ENCODE measurements at places on chromosomes 13 and 19.

- ATAC-seq, result no peak
- peak within 1 kb of the TSS; percentile 26 for H3K4me3 ChIP-seq
- H3K4me1 ChIP-seq, result peaks cover 19% of the 10 kb centered on the region
- H3K36me3 ChIP-seq, result no peaks in the 10 kb centered on the region
These were observed at the start of gene KLC3 for GRCh38 chr19:45340232-45340898. Gene KLC3 (plus strand): TSS chr19:45340750. CDS start chr19:45345542, 4,792 bp downstream.

- H3K36me3 ChIP-seq, result no peaks in the 10 kb centered on the region
- H3K4me1 ChIP-seq, result peaks cover 7% of the 10 kb centered on the region
- no peak overlapping the region for H3K4me3 ChIP-seq
These were observed 563.0 kb upstream of the SPRY2 start for GRCh38 chr13:80903911-80904310.

GRCh38 chr13:19622193-19622592 lies 11.3 kb upstream of the MPHOSPH8 start:
- no peak overlapping the region for H3K4me3 ChIP-seq
- no peaks in the 10 kb centered on the region for H3K4me1 ChIP-seq
- no peaks in the 10 kb centered on the region for H3K27me3 ChIP-seq
- no peak for ATAC-seq

- H3K36me3 ChIP-seq, result no peaks in the 10 kb centered on the region
- no peaks in the 10 kb centered on the region for H3K4me1 ChIP-seq
- no peak overlapping the region for H3K4me3 ChIP-seq
- no peak overlapping the region for H3K27ac ChIP-seq
- H3K27me3 ChIP-seq, result no peaks in the 10 kb centered on the region
These were observed 531.3 kb downstream of the RFC3 start for GRCh38 chr13:34349091-34349722.

DNA sequence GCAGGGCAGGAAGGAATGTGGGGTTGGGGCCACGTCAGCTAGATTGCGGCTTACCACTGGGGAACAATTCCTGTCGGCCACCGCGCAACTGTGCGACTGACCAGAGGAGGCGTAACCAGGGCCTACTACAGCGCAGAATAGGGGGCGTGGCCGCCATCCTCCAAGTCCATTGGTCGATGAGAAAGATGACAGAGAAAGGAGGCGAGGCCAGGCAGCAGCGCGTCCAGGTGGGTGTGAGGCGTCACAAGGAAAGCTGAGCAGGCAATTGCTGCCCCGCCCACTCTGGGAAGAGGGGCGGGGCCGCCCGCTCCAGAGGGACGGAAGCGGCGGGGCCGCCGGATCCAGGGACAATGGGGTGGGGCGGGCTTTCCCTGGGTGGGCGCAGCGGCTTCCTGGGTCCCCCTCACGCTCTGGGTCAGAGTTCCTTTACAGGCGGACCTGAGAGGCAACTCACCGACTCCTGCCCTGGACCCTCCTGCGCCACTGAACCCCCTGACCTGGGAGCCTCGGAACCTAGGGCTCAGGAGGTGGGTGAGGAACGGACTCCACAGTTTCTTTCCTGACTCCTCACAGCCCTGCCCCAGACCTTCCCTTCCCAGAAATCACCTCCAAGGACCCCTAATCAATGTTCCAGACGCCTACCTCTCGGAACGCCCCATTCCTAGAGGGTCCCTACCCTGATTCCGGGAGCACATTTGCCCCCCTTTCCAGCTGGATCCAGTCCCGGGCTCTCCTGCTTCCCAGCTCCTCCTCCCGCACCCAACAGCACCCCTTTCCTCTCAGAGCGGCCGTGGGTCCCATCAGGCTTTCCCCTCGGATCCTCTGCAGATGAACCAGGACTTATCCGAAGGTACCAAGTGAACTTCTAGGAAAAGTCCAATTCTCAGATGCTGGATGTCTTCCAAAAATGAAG lies 101.5 kb upstream of the ZNF492 start:
- H3K27ac ChIP-seq, result peak overlapping the region; percentile 79
- H3K27me3 ChIP-seq, result peaks cover 38% of the 10 kb centered on the region
- peak; percentile 95 for ATAC-seq
- peaks cover 9% of the 10 kb centered on the region for H3K4me1 ChIP-seq

GRCh38 chr19:38144667-38145066 lies 79.4 kb downstream of the DPF1 start:
- H3K4me3 ChIP-seq, result no peak overlapping the region
- H3K27ac ChIP-seq, result no peak overlapping the region
- H3K36me3 ChIP-seq, result no peaks in the 10 kb centered on the region
- no peak for ATAC-seq

- H3K36me3 ChIP-seq, result no peaks in the 10 kb centered on the region
- ATAC-seq, result no peak
- H3K27me3 ChIP-seq, result peaks cover 97% of the 10 kb centered on the region
- no peak within 1 kb of the TSS for H3K27ac ChIP-seq
- peaks cover 33% of the 10 kb centered on the region for H3K4me1 ChIP-seq
- H3K4me3 ChIP-seq, result peak within 1 kb of the TSS; percentile 25
These were observed at the start of gene TMEM59L for GRCh38 chr19:18612772-18613588. Gene TMEM59L (plus strand): TSS chr19:18612870. CDS start chr19:18612959, 89 bp downstream.

GRCh38 chr13:50376895-50377575 lies 361.8 kb downstream of the KCNRG start:
- H3K27ac ChIP-seq, result no peak overlapping the region
- no peaks in the 10 kb centered on the region for H3K36me3 ChIP-seq
- H3K4me1 ChIP-seq, result no peaks in the 10 kb centered on the region

DNA sequence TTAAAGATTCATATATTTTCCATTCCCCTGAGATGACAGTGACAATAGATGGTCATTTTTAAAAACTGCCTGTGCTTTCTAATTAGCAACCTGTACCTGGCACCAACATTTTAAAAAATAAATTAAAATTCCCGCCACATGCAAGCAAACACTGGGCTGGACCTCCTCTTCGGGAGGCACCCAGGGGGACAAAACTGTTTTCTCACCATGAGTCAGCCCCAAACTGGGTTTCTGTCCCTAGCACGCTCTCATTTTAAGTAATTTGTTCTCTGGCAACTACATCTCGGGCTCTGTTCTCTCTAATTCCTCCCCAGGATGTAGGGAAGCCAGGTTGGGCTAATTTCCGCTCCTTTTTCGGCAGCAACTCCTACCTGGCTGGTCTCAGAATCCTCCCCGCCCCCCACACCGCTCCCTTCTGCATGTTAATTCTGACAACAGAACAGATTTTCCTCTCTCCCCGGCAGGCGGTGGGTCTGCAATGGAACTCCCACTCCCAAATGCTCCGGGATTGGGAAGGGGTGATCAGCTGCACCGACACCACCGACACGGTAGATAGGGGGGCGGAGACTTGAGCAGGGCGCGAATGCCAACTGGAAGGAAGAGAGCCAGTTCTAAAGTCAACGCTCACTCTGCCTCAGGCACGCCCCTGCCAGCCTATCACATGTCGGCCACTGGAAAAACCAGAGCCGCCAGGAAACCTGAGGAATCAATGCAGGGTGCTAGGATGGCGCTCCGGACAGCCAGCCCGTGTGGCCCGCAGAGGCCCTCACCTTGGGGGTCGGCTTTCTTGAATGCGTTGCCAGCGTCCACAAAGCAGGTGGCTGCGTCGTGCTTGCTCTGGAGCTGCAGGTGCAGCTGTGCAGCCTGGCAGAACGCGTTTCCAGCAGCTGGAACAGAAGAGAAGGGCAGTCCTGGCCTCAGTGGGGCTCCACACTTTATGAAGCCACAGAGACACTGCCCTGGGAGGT lies 14.7 kb downstream of the NAPA start:
- peaks cover 90% of the 10 kb centered on the region for H3K36me3 ChIP-seq
- no peaks in the 10 kb centered on the region for H3K4me1 ChIP-seq
- no peaks in the 10 kb centered on the region for H3K27me3 ChIP-seq
- H3K4me3 ChIP-seq, result no peak overlapping the region
- H3K27ac ChIP-seq, result no peak overlapping the region
- no peak for ATAC-seq

- H3K4me1 ChIP-seq, result peaks cover 12% of the 10 kb centered on the region
- no peaks in the 10 kb centered on the region for H3K27me3 ChIP-seq
- no peaks in the 10 kb centered on the region for H3K36me3 ChIP-seq
These were observed 85.2 kb downstream of the EDNRB start for GRCh38 chr13:77833331-77833863.

DNA sequence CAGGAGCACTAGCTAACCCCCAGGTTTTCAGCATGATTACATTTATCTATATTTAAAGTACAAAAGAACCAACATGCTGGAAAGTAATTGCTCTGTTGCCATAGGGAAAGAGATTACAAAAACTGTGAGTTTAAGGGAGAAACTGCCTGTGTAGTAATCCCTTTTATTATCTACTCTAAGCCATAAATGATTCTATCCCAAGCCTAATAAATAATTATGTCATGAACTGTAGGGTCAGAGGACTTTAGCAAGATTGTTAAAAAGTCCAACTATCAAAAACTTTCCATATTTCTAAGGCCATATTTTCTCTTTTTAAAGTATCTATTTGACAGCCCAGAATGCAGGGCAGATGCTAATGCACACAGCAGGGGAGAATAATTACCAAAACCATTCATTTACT lies 573.8 kb upstream of the MIR17HG start:
- no peak overlapping the region for H3K27ac ChIP-seq
- ATAC-seq, result no peak
- H3K36me3 ChIP-seq, result no peaks in the 10 kb centered on the region
- no peaks in the 10 kb centered on the region for H3K27me3 ChIP-seq
- H3K4me3 ChIP-seq, result no peak overlapping the region
- no peaks in the 10 kb centered on the region for H3K4me1 ChIP-seq

DNA sequence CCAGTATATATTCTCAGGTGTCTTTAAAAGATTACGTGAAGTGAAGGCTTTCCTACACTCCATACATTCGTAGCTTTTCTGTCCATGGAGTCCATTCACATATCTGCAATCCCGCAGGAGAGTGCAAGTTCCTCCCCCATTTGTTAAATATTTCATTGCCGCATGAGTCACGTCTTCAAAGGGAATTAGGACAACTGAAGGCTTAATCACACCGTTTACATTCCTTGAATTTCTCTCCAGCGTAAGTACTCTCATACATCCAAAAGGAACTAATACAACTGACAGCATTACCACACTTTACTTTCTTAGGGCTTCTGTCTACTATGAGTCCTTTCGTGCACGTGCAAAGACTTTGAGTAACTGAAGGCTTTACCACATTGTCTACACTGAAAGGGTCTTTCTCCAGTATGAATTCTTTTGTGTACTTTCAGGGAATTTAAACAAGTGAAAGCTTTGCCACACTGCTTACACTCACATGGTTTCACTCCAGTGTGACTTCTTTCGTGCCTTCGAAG lies 29.0 kb upstream of the ZNF564 start:
- peak overlapping the region; percentile 71 for H3K27ac ChIP-seq
- peak; percentile 82 for ATAC-seq
- no peaks in the 10 kb centered on the region for H3K4me1 ChIP-seq
- no peak overlapping the region for H3K4me3 ChIP-seq
- H3K36me3 ChIP-seq, result peaks cover 65% of the 10 kb centered on the region
- no peaks in the 10 kb centered on the region for H3K27me3 ChIP-seq

DNA sequence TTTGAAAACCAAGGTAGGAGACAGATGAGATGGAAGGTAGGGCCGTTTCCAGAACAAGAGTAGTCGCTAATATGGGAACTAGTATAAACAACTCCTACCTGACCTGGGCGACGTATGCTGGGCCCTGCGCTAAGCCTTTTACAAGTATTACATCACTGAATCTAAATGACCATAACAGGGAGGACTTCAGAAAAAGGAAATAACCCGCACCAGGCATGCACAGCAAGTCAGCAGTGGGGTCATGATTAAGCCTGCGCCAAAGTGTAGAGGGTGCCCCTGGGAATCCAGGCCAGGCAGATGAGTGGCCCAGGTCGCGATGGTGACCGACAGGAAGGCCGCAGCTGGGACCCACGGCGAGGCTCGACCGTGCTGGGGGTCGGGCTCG lies 613 bp downstream of the ATP13A1 start:
- ATAC-seq, result no peak
- peak overlapping the region; percentile 98 for H3K4me3 ChIP-seq
- H3K27ac ChIP-seq, result peak overlapping the region; percentile 95

All from gastroesophageal sphincter (tissue), 4 donors.